ENCODE measurements at places on chromosomes 5 and 9.

GRCh38 chr9:128062846-128063831 is 4.0 kb downstream of the NAIF1 start:
- H3K4me3 ChIP-seq = no peak overlapping the region
- H3K4me1 ChIP-seq = peaks cover 23% of the 10 kb centered on the region
- no peak for DNase-seq

- H3K36me3 ChIP-seq = no peaks in the 10 kb centered on the region
- H3K4me1 ChIP-seq = no peaks in the 10 kb centered on the region
- H3K27ac ChIP-seq = no peak overlapping the region
- no peak for DNase-seq
Measured at GRCh38 chr9:27154908-27155307, 45.9 kb downstream of the TEK start.

DNA sequence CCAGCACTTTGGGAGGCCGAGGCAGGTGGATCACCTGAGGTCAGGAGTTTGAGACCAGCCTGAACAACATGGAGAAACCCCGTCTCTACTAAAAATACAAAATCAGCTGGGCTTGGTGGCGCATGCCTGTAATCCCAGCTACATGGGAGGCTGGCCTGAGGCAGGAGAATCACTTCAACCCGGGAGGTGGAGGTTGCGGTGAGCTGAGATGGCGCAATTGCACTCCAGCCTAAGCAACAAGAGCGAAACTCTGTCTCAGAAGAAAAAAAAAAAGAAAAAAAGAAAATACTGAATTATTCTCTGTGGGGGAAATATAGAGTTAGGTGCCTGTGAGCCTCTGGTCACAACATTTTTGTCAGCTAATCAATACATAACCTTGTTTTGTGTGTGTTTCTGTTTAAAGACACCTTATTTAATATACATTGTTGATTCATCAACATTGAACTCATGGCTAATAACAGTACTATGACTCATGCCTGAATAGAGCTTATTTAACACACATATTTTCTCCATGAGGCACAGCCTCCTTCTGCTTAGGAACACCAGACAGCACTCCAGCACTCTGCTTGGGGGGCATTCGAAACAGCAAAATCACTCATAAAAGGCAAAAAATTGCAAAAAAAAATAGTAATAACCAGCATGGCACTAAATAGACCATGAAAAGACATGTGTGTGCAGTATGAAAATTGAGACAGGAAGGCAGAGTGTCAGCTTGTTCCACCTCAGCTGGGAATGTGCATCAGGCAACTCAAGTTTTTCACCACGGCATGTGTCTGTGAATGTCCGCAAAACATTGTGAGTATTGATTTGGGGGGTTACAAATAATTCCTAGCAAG is at the start of gene IL31RA:
TSS of gene IL31RA (plus strand) at position 519 of the 836 bp plus-strand sequence. CDS start at position 733, 214 bp downstream.
- no peaks in the 10 kb centered on the region for H3K4me1 ChIP-seq
- H3K27ac ChIP-seq = no peak within 1 kb of the TSS
- no peak within 1 kb of the TSS for H3K4me3 ChIP-seq

- no peak overlapping the region for H3K4me3 ChIP-seq
- no peak overlapping the region for H3K27ac ChIP-seq
- no peaks in the 10 kb centered on the region for H3K36me3 ChIP-seq
- no peaks in the 10 kb centered on the region for H3K27me3 ChIP-seq
Measured at GRCh38 chr5:116494784-116495450, 79.7 kb downstream of the SEMA6A start.

DNA sequence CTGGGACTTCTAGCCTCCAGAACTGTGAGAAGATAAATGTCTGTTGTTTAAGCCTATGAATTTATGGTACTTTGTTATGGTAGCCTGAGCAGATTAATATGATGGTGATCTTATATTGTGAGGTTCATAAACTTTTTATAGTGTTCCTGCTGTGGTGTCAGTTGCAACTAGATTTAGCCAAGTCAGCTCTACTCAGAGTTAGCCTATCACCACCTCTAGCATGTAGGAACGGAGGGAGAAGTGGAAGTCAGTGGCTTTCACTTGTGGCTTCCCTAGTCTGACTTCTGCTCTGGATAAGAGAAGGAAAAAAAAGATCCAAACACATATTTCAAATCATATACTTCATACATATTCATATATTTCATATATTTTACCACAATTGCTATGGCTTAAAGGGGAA is 6.6 kb downstream of the POC5 start:
- no peak for DNase-seq
- no peaks in the 10 kb centered on the region for H3K27me3 ChIP-seq
- no peaks in the 10 kb centered on the region for H3K4me1 ChIP-seq
- H3K4me3 ChIP-seq = no peak overlapping the region
- no peaks in the 10 kb centered on the region for H3K36me3 ChIP-seq

GRCh38 chr5:56170557-56170956 is 62.6 kb downstream of the ANKRD55 start:
- no peaks in the 10 kb centered on the region for H3K4me1 ChIP-seq
- DNase-seq = no peak
- H3K27ac ChIP-seq = no peak overlapping the region
- no peaks in the 10 kb centered on the region for H3K27me3 ChIP-seq
- H3K36me3 ChIP-seq = no peaks in the 10 kb centered on the region

GRCh38 chr5:96927008-96927407 is 8.9 kb upstream of the LNPEP start:
- DNase-seq = no peak
- no peaks in the 10 kb centered on the region for H3K36me3 ChIP-seq
- no peaks in the 10 kb centered on the region for H3K27me3 ChIP-seq

- H3K4me1 ChIP-seq = no peaks in the 10 kb centered on the region
- no peaks in the 10 kb centered on the region for H3K36me3 ChIP-seq
- no peaks in the 10 kb centered on the region for H3K27me3 ChIP-seq
- H3K27ac ChIP-seq = no peak overlapping the region
- H3K4me3 ChIP-seq = no peak overlapping the region
- DNase-seq = no peak
Measured at GRCh38 chr9:118177241-118177640, 473.0 kb downstream of the TLR4 start.

DNA sequence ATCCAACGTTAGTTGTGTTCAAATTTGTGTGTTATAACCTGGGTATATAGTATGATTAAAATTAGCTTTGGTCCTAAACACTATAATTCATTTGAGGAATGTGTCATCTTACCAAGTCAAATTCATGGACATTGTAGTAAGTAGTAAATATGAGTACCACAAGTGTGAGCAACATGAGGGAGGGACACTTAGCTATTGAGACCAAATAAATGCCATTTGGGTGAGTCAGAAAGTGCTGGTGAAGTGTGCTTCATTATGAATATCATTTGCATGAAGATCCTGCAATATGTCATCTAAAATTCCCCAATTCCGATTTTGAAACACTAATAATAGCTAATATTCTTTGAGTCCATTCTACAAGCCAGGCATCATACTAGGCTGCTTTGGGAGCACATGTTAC is 336.7 kb upstream of the KIF2A start:
- no peaks in the 10 kb centered on the region for H3K4me1 ChIP-seq
- H3K27me3 ChIP-seq = no peaks in the 10 kb centered on the region
- DNase-seq = no peak
- H3K36me3 ChIP-seq = no peaks in the 10 kb centered on the region
- H3K4me3 ChIP-seq = no peak overlapping the region
- H3K27ac ChIP-seq = no peak overlapping the region

DNA sequence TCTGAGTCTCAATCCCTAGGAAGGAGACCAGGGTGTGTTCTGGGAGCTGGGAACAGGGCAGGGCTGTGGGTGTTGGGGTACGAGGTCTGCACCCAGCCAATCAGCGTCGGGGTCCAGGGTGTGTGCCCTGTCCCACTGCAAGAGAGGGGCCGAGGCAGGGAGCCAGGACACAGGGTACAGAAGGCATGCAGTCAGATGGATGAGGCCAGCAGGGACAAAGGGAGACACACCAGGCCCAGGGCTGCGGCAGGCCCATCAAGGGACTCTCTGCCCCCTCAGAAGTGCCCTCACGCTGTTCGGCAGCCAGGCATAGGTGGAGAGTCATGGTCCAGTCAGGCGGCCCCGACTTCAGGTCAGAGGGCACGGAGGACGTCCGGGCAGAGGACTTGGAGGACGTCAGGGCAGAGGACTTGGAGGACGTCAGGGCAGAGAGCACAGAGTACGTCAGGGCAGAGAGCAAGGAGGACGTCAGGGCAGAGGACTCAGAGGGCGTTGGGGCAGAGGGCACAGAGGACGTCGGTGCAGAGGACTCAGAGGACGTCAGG is 28.8 kb upstream of the ADAMTS2 start:
- no peaks in the 10 kb centered on the region for H3K36me3 ChIP-seq
- DNase-seq = no peak
- no peaks in the 10 kb centered on the region for H3K4me1 ChIP-seq
- no peak overlapping the region for H3K27ac ChIP-seq

DNA sequence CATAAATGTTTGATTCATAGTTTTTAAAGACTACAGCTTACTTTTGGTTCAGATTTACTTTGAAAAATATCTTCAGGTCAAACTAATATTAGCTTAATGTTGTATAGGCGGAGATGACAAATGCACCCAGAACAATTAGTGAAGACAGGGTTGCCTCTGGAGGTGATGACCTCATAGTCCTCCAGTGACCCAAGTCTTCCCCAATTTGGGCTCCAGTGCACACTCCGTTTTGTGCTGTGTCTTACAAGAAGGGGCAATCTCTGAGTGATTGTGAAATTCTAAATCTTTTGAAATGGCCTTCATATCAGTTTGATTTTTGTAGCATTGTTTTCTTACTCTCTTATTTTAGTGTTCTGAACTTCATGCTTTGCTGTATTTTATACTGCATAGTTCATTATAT is 57.6 kb downstream of the DENND4C start:
- no peak for DNase-seq
- no peaks in the 10 kb centered on the region for H3K27me3 ChIP-seq
- H3K36me3 ChIP-seq = peaks cover 2% of the 10 kb centered on the region
- no peak overlapping the region for H3K27ac ChIP-seq

DNA sequence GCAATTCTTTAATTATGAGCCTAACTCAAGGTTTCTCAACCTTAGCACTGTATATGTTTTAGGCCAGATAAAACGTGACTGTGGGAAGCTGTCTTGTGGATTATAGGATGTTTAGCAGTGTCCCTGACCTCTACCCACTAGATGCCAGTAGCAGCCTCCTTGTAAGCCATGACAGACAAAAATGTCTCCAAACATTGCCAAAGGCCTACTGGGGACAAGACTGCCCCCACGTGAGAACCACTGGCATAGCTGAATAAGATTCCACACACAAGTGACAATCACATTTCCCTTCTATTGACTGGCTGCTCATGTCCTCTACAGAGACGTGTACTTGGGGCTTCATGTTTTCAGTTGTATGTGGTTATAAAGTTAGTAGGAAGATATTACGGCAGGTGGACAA is 55.4 kb downstream of the GOLM1 start:
- H3K27me3 ChIP-seq = no peaks in the 10 kb centered on the region
- no peaks in the 10 kb centered on the region for H3K4me1 ChIP-seq
- no peak overlapping the region for H3K4me3 ChIP-seq
- H3K36me3 ChIP-seq = no peaks in the 10 kb centered on the region
- no peak overlapping the region for H3K27ac ChIP-seq
